ENCODE measurements at places on chromosomes 16 and 17. TPM values are rescaled to one million over a fixed set of nuclear protein-coding genes. Genes with fewer than 3 reads are reported as not detected.

CYGB gene
- total RNA-seq, result 0.68 TPM

CES5A gene
- not detected for total RNA-seq

FA2H gene
- not detected for total RNA-seq

CHRNE gene
- total RNA-seq, result 0.73 TPM

GSDMA gene
- total RNA-seq, result 7.6 TPM

DNA sequence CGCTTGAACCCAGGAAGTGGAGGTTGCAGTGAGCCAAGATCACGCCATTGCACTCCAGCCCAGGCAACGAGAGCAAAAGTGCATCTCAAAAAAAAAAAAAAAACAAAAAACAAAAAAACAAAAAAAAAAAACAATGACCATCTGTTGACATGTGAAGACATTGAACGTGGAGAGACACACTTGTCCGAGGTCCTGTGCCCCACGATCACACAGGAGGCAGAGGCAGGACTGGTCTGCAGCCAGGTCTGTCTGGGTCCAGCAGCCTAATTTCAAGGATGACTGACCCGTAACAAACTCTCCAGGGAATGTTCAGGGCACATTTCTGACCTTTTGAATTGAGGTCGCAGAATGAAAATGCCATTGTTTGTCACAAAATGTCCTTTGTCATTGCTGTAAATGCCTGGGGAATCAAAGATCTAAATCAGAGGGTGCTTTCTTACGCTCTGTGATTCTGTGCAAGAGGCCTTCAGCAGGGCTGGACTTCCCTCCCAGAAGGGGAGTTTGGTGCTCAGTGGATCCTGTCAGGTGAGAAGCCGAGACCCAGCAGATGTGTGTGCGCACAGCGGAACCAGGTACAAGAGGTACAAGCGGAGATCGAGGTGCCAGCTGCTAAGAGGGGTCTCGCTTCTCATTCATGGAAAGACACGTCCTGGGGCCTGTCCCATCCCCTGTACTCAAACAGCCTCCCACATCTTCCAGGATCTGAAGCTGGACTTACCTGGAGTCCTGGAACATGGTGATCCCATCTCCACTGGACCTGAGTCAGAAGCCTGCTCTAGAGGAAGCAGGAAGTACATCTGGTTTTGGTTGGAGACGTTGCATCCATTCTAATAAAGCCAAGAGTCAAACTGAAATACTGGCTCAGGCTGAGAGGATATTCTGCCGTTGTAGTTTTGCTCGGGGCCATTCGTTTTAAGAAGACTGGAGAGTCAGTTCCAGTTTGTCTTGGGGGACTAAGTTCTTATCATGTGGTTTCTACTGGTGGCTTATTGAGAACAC is 95.8 kb downstream of the IRF8 start:
- no peak overlapping the region for H3K27ac ChIP-seq
- H3K36me3 ChIP-seq, result no peaks in the 10 kb centered on the region
- DNase-seq, result no peak
- no peak overlapping the region for H3K4me3 ChIP-seq
- H3K27me3 ChIP-seq, result peaks cover 9% of the 10 kb centered on the region

GRCh38 chr16:12228602-12229499 is 252.3 kb downstream of the SNX29 start:
- no peak overlapping the region for H3K4me3 ChIP-seq
- no peaks in the 10 kb centered on the region for H3K4me1 ChIP-seq
- no peak overlapping the region for H3K27ac ChIP-seq
- peak; percentile 3 for DNase-seq
- no peaks in the 10 kb centered on the region for H3K36me3 ChIP-seq

GRCh38 chr16:84514874-84515835 is 10.7 kb upstream of the MEAK7 start:
- peak; percentile 83 for DNase-seq
- H3K27ac ChIP-seq, result peak overlapping the region; percentile 82
- H3K4me1 ChIP-seq, result peaks cover 58% of the 10 kb centered on the region

GRCh38 chr16:27526180-27526579 is 23.5 kb downstream of the GTF3C1 start:
- H3K4me1 ChIP-seq, result no peaks in the 10 kb centered on the region
- no peak for DNase-seq
- peaks cover 16% of the 10 kb centered on the region for H3K36me3 ChIP-seq
- H3K27me3 ChIP-seq, result no peaks in the 10 kb centered on the region
- no peak overlapping the region for H3K27ac ChIP-seq

DNA sequence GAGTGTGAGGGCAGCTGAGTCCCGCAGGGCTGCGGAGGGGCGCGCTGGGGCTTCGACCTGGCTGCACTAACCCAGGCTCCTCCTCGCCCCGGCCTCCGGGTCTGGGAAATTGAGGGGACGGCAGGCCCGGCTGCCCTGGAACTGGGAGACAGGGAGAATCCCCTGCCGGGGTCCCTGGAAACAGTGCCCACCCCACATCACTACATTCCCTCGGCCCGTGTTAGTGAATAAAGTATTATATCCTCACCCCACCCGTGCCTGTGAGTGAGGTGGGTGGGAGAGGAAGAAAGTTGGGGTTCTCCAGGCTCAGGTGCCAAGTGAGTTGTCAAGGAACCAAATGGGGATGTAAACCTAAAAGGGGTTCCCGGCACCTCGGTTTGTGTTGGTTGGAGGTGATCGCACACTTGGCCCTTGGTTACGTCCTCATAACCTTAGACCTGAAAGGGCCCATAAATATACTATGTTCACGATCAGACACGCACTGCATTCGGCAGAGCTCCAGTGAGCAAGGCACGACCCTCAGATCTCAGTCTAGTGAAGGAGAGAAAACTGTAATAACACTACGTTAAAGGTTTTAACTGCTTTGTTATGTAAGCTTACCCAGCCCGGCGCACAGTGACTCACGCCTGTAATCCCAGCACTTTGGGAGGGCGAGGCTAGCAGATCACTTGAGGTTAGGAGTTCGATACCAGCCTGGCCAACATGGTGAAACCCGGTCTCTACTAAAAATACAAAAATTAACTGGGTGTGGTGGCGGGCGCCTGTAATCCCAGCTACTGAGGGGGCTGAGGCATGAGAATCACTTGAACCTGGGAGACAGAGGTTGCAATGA is 11.2 kb downstream of the ZNF771 start:
- peaks cover 13% of the 10 kb centered on the region for H3K36me3 ChIP-seq
- H3K4me1 ChIP-seq, result peaks cover 9% of the 10 kb centered on the region
- no peaks in the 10 kb centered on the region for H3K27me3 ChIP-seq

DNA sequence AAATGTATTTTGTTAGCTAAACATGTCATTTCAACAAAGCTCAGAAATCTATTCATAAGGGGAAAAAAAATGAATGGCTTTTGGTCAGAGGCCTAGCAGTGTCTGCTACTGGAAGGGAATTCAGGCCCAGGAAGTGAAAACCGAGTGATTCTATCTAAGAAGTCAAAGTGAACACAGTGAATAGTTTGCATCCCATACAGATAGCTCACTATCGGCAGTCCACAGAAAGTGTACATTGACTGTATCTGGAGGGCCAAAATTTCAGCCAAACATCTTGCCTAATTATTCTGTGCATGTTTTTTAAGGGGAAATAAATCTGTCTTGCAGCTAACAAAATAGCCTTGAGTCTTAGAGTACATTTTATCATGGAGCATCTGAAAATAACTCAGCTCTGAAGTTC is 214.4 kb upstream of the CACNG5 start:
- no peak overlapping the region for H3K4me3 ChIP-seq
- H3K27ac ChIP-seq, result no peak overlapping the region
- no peaks in the 10 kb centered on the region for H3K27me3 ChIP-seq
- H3K4me1 ChIP-seq, result no peaks in the 10 kb centered on the region
- DNase-seq, result no peak

DNA sequence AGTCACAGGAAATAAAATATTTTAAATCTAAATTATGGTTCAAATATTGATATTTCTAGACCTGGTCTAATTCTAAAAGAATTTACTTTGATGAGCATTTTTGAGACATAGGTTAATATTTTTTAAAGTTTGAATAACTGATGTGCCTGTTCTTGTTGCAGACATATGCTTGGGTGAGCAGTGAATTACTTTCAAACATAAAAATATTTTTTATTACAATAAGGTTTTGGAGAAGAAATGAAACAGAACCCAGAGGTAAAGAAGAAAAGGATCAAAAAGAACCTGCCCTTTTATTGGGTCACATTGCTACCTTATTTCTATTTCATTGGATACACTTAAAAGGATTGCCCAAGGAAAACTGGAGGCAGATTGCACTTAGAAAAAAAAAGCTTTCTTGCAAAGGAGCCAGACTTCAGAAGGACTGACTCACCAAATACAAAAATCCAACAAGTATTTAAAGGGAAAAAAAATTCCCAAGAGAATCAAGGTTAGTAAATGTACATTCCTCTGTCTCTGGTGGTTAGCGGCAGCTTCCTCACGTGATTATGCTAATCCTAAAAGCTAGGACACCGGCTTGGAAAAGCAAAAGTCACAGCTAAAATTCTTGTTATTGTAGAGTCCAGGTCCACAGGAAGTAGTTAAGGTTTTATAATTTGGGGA is 18.5 kb downstream of the ENPP7 start:
- peaks cover 4% of the 10 kb centered on the region for H3K27me3 ChIP-seq
- peaks cover 27% of the 10 kb centered on the region for H3K4me1 ChIP-seq
- no peak for DNase-seq
- no peak overlapping the region for H3K4me3 ChIP-seq
- H3K36me3 ChIP-seq, result no peaks in the 10 kb centered on the region
- no peak overlapping the region for H3K27ac ChIP-seq

DNA sequence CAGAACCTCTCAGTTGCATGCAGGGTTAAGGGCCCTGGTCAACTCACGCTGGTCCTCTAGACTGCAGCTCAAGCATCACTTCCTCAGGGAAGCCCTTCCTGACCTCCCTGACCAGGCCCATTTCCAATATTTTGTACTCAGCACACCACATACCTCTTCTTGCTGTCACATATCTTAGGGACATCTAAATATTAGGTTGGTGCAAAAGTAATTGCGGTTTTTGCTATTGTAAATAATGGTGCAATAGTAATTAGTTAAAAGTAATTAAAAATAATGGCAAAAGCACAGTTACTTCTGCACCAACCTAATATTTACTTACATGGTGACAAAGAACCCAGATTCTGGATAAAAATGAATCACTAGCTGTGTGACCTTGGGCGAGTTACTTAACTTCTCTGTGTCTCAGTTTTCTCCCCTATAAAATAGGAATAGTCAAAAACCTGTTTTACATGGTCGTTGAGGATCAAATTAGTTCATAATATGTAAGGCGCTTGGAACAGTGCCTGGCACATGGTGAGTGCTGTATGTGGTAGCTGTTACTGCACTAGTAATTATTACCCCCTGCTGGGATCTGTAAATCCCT is 177.4 kb downstream of the PRKCB start:
- H3K4me3 ChIP-seq, result no peak overlapping the region
- peaks cover 51% of the 10 kb centered on the region for H3K4me1 ChIP-seq
- DNase-seq, result no peak
- H3K27me3 ChIP-seq, result no peaks in the 10 kb centered on the region
- H3K36me3 ChIP-seq, result peaks cover 2% of the 10 kb centered on the region

GRCh38 chr17:5260542-5260941 is 21.5 kb upstream of the RABEP1 start:
- H3K4me3 ChIP-seq, result no peak overlapping the region
- no peaks in the 10 kb centered on the region for H3K4me1 ChIP-seq
- DNase-seq, result no peak
- no peak overlapping the region for H3K27ac ChIP-seq
- H3K36me3 ChIP-seq, result no peaks in the 10 kb centered on the region

DNA sequence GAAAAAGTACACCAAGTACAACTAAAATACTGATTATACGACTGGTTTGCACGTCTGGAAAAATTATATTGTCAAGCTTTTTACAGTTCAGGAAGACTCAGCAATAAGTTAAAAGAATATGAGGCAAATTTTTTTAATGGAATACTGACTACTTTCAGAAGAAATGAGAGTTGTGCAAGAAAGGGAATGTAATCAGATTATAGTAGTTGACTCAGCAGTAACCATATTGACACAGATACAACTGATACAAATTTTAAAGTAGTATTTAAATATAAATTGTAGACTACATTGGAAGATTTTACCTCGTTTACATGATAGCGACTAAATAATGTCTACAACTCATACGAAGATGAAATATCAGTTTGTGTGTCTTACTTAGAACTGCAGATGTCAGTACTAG is 16.7 kb downstream of the ASGR2 start:
- no peaks in the 10 kb centered on the region for H3K36me3 ChIP-seq
- DNase-seq, result no peak
- H3K4me1 ChIP-seq, result no peaks in the 10 kb centered on the region
- peaks cover 27% of the 10 kb centered on the region for H3K27me3 ChIP-seq

DNA sequence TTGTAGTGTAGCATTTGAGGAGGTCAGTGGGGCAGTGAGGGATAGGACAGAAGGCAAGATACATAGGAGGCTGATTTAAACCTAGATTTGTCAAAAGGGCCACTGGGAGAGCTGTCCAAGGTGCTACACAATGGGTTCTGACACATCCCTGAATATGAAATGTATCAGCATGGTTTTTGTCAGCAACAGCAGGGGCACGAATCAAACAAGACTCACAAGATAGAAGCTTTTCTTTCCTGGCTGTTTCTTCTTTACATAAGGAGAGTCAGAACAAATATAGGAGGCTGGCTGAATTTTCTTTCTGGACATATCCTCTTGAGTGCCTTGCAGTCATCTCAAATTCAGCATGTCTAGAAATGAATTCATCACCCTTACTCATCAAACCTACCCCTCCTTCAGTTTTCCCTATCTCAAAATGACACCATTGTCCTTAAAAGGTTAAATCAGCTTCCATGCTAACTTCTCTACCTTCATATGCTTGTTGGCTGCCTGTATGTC is 130.5 kb downstream of the NPIPB5 start:
- no peaks in the 10 kb centered on the region for H3K36me3 ChIP-seq
- no peaks in the 10 kb centered on the region for H3K4me1 ChIP-seq
- no peak overlapping the region for H3K27ac ChIP-seq
- DNase-seq, result no peak
- peaks cover under 1% of the 10 kb centered on the region for H3K27me3 ChIP-seq

DNA sequence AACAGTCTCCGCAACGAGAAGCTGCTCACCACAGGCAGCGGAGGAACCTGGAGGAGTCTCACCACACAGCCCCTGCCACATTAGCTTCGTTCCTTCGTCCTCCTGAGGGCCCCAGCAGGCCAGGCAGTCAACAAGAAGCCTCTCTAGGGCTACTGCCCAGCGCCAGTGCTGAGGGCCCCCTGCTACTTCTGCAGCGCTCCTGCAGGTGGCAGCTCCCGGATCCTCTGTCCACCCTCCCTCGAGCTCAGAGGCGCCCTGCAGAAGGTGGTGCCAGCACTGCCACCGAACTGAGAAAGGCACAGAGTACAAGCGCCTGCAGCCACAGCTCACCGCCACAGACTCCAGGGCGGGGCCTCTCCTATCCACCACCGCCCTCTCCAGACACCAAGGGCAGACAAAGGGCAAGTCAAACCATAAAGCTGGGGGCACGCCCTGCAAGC is 27.3 kb downstream of the KDM8 start:
- peak overlapping the region; percentile 98 for H3K27ac ChIP-seq
- DNase-seq, result peak; percentile 68
- H3K36me3 ChIP-seq, result peaks cover 9% of the 10 kb centered on the region
- H3K27me3 ChIP-seq, result no peaks in the 10 kb centered on the region
- H3K4me3 ChIP-seq, result peak overlapping the region; percentile 27

Measured in T-cell (primary cell).